WTC11 (cell line): ENCODE measurements at places on chromosomes 1 and 21.

- no peaks in the 10 kb centered on the region for H3K36me3 ChIP-seq
- H3K4me1 ChIP-seq: no peaks in the 10 kb centered on the region
- no peak overlapping the region for H3K4me3 ChIP-seq
- no peak overlapping the region for H3K27ac ChIP-seq
- no peaks in the 10 kb centered on the region for H3K27me3 ChIP-seq
Observed at GRCh38 chr1:66300972-66301451, 232.9 kb upstream of the SGIP1 start.

GRCh38 chr1:16032388-16033102, 10.7 kb downstream of the CLCNKA start:
- no peak overlapping the region for H3K27ac ChIP-seq
- no peaks in the 10 kb centered on the region for H3K36me3 ChIP-seq
- peaks cover 19% of the 10 kb centered on the region for H3K4me1 ChIP-seq
- DNase-seq: peak; percentile 98
- peaks cover 7% of the 10 kb centered on the region; the same call in 1 of the 2 replicates for H3K27me3 ChIP-seq
- H3K4me3 ChIP-seq: no peak overlapping the region

GRCh38 chr1:222339376-222339947, 208.4 kb downstream of the HHIPL2 start:
- peaks cover 13% of the 10 kb centered on the region for H3K4me1 ChIP-seq
- DNase-seq: no peak
- no peak overlapping the region for H3K4me3 ChIP-seq
- no peaks in the 10 kb centered on the region for H3K27me3 ChIP-seq
- peaks cover 4% of the 10 kb centered on the region; the same call in 1 of the 2 replicates for H3K36me3 ChIP-seq

GRCh38 chr1:155912056-155912536, 947 bp upstream of the RIT1 start:
- H3K27ac ChIP-seq: peak overlapping the region; percentile 97
- no peak for DNase-seq
- H3K4me1 ChIP-seq: peaks cover 13% of the 10 kb centered on the region
- H3K36me3 ChIP-seq: peaks cover 66% of the 10 kb centered on the region
- no peaks in the 10 kb centered on the region for H3K27me3 ChIP-seq

- peaks cover 17% of the 10 kb centered on the region for H3K4me1 ChIP-seq
- H3K4me3 ChIP-seq: no peak overlapping the region
- no peaks in the 10 kb centered on the region for H3K27me3 ChIP-seq
- H3K27ac ChIP-seq: no peak overlapping the region
Observed at GRCh38 chr1:178639326-178639725, 85.7 kb upstream of the RALGPS2 start.

- DNase-seq: no peak
- peaks cover 3% of the 10 kb centered on the region; the same call in 1 of the 2 replicates for H3K27me3 ChIP-seq
- no peak overlapping the region for H3K4me3 ChIP-seq
- H3K36me3 ChIP-seq: no peaks in the 10 kb centered on the region
Observed at GRCh38 chr1:41846625-41847405, 71.9 kb downstream of the HIVEP3 start.

- H3K27me3 ChIP-seq: peaks cover 10% of the 10 kb centered on the region
- peak; percentile 48 for DNase-seq
- no peaks in the 10 kb centered on the region; the same call in 1 of the 2 replicates for H3K36me3 ChIP-seq
- H3K27ac ChIP-seq: peak overlapping the region; percentile 95
Observed at GRCh38 chr1:39898191-39898590, 3.5 kb downstream of the MYCL start.

DNA sequence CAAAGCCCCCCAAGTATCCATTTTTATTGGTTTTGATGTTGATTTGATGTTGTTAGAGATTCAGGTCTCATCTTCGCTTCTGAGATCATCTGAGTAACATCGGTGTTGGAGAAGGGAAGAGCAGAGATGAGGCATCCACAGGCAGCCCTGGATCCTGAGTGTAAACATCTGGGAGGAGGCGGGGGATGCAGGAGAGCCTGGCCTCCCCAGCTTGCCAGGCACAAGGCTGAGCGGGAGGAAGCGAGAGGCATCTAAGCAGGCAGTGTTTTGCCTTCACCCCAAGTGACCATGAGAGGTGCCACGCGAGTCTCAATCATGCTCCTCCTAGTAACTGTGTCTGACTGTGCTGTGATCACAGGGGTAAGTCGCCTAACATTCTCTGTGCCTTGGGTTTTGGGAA, at the start of gene PROK1:
PROK1 (plus strand) TSS at position 221 of the 400 bp plus-strand sequence; CDS start at position 289, 68 bp downstream.
- no peak for DNase-seq
- H3K36me3 ChIP-seq: no peaks in the 10 kb centered on the region
- no peaks in the 10 kb centered on the region for H3K27me3 ChIP-seq

DNA sequence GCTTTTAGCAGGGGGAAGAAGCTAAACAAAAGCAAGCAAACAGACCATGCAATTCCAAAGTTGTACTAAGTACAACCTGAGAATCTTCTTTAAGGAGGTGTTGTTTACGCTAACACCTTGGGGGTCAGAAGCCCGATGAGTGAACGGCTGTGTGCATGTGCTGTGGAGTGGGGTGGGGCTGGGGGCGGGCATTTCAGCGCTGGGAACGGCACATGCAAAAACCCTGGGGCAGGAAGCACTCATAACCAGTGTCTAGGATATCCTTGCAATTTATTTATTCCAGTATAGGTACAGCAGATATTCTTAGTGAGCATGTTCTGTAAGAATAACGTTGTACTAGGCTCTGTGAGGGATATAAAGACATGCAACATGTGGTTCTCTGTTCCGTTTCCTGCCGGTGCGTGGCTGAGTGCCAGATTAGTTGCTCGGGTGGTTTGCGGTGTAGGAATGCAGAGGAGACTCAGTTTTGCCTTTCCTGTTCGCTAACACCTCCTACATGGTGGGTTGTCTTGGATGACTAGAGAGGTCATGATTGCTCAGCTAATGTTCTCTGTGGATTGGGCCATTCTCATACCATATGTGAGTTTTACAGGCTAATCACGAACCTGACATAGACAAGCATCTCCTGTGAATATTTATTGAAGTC, 3.7 kb downstream of the FASLG start:
- no peaks in the 10 kb centered on the region for H3K36me3 ChIP-seq
- H3K4me1 ChIP-seq: no peaks in the 10 kb centered on the region
- H3K27me3 ChIP-seq: peaks cover 2% of the 10 kb centered on the region; the same call in 1 of the 2 replicates
- no peak overlapping the region for H3K4me3 ChIP-seq
